ENCODE measurements at places on chromosomes 1 and 21. TPM values are rescaled to one million over a fixed set of nuclear protein-coding genes. Genes with fewer than 3 reads are reported as not detected.

Gene LHX8
- not detected for total RNA-seq

Gene ATP6V1G3
- not detected for total RNA-seq

DNA sequence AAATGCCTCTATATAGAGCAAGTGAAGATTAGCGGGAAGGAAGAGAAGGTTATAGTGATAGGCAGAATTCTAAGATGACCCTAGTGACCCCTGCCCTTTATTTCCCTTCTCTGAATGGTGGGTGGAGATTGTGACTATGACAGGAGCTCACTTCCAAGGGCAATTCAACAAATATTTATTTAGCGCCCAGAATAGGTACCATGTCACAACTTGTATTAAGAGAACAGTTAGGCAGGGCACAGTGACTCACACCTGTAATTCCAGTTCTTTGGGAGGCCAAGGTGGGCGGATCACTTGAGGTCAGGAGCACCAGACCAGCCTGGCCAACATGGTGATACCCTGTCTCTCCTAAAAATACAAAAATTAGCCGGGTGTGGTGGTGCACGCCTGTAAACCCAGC, 236.0 kb upstream of the POGK start:
- no peak overlapping the region for H3K27ac ChIP-seq
- no peak overlapping the region for H3K4me3 ChIP-seq
- no peaks in the 10 kb centered on the region for H3K36me3 ChIP-seq
- no peak for DNase-seq

DNA sequence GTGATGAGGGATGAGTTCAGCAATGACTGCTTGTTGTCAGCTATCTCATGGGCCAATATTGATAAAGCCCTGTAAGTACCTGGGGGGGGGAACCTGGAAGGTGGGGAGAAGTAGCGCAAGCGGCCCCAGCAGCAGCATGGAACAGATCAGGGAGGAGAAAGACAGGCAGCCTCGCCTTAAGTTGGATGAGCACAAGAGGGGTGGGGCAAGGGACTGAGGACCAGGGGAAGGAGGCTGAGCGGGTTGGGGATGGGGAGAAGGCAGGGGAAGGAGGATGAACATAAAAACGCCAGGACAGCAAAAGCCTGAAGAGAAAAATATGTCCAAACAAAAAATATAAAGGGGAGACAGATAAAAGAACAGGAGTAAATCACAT, 70.6 kb downstream of the ALG14 start:
- H3K36me3 ChIP-seq: no peaks in the 10 kb centered on the region
- H3K27me3 ChIP-seq: no peaks in the 10 kb centered on the region
- H3K27ac ChIP-seq: no peak overlapping the region
- H3K4me1 ChIP-seq: no peaks in the 10 kb centered on the region
- DNase-seq: no peak

DNA sequence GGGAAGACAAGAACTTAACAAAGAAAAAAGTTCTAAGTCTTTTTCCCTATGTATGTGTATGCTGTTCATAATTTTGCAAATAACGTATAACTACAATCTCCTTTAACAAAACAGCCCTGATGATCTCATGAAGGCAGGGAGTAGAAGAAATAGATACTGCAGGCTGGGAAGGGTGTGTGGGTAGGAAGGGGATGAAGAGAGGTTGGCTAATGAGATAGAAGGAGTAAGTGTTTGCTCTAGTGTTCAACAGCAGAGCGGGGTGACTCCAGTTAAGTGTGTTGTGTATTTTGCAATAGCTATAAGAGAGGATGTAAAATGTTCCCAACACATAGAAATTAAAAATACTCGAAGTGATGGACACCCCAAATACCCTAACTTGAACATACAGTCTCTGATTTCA, 20.1 kb downstream of the C1orf198 start:
- peaks cover 10% of the 10 kb centered on the region for H3K36me3 ChIP-seq
- no peaks in the 10 kb centered on the region for H3K27me3 ChIP-seq
- no peaks in the 10 kb centered on the region for H3K4me1 ChIP-seq
- no peak overlapping the region for H3K4me3 ChIP-seq
- no peak overlapping the region for H3K27ac ChIP-seq

Gene FAM163A
- not detected for total RNA-seq

All from activated CD8-positive, alpha-beta T cell treated with anti-CD3 and anti-CD28 coated beads for 36 hours (primary cell).